NCI-H226 (cell line): ENCODE measurements at places on chromosomes 3 and 15.

DNA sequence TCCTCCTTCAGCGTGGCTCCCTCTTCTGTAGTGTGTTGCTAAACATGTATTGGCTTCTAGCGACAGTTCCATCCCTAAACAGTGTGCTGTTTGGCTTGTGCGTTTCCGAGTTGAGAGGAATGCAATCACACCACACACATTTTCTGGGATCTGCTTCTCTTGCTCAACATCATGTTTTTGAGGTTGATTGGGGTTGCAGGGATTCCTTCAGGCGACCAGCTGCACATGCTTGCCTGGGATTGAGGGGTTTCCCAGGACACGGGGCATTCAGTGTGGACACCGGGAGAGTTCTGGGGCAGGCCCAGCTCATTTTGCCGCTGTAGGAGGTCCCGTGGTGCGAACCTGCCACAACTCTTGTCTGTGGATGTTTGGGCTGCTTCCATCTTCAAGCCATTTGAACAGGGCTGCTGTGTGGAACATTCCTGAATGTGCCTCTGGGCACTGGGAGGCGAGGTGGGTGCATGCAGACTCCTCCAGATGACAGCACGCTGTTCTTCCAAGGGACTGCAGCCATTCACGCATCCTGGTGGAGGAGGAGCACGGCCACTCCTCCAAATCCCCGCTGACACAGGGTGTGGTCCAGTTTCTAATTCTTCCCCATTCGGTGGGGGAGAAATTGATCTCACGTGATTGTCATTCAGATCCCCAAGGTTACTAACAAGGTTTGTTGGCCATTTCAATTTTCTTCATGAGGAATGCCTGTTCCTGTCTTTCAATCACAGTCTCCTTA lies 82.8 kb downstream of the PLXNA1 start:
- DNase-seq, result no peak

GRCh38 chr3:55500555-55501330 lies 13.6 kb upstream of the WNT5A start:
- no peak for DNase-seq

DNA sequence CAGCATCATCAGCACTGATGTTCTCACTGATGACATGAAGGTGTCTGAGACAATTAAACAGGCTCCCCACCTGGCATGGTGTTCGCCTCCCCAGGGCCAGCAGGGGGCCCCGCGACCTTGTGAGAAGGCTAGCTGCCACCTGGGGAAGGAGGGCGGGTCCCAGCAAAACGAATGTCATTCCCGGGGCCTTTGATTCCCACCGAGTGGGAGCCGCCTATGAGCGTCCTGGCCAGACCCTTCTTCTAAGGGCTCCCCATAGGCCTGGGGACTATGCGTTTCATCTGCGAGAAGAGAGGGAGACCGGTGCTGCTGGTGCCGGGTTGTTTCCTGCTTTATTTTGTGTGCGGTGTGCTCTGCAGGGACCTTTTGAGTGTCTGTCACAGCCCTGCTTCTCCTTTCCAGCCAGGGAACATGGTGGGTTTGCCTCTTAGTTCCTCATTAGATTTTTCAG lies 20.5 kb upstream of the MINDY4B start:
- DNase-seq, result peak; percentile 17

DNA sequence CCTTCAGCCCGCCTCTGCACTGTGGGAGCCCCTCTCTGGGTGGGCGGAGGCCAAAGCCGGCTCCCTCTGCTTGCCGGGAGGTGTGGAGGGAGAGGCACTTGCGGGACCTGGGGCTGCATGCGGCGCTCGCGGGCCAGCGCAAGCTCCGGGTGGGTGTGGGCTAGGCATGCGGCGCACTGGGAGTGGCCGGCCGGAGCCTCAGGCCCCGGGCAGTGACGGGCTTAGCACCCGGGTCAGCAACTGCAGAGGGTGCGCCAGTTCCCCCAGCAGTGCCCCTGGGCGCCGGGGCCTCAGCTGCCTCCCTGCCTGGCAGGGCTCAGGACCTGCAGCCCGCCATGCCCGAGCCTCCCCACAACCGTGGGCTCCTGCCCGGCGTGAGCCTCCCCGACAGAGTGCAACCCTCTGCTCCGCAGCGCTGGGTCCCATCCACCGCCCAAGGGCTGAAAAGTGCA lies 98.9 kb upstream of the POU1F1 start:
- no peak for DNase-seq

GRCh38 chr3:39843440-39843839 lies 34.0 kb downstream of the MYRIP start:
- no peak for DNase-seq

DNA sequence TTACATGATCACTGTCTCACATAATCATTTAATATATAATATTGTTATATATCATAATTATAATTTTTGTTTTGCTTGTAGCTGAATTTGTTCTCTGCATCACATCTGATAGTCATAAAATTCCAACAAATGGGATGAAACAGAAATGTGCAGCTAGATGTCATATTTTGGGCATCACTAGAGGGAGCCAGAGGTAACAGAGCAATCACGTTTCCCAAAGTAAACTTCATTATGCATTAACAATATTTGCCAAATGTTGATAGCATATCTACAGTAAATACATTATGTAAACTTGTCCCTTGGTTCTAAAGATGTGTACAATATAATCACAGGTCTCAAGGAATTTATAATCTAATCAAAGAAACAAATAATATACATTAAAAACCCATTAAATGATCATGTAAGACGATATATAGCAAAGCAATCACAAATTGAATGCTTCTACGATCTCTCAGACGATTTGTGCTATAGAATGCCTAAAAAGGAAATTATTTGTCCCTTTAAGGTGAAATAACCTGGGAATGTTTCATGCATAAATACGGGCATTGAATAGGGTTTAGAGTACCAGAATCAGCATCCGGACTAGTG lies 234.2 kb upstream of the MCTP2 start:
- DNase-seq, result no peak

- DNase-seq, result no peak
These were observed 192.3 kb upstream of the ARHGEF26 start for GRCh38 chr3:153928851-153929250.

GRCh38 chr3:17882981-17883380 lies 140.6 kb upstream of the TBC1D5 start:
- no peak for DNase-seq

GRCh38 chr15:79117442-79118204 lies 27.0 kb upstream of the RASGRF1 start:
- no peak for DNase-seq

GRCh38 chr15:48582452-48583247 lies 62.9 kb downstream of the FBN1 start:
- DNase-seq, result peak; percentile 53

- DNase-seq, result no peak
These were observed 57.3 kb downstream of the FRMD5 start for GRCh38 chr15:44137750-44138149.

DNA sequence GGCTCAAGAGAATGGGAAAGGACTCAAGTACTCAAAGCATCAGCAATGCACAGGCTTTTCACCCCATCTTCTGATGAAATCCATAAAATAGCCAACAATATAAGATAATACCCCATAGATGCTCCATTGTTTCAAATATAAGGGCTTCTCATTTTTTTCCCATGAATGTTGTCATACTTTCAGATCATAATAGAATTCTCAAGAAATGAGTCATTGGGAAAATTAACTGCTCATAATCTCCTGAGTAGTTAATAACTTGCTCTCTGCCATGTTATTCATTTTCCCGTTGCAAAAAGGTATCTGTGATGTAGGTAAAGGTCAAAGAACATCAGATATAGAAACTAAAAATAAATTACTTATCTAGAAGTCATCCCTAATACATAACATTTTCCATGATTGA lies 121.9 kb downstream of the NSUN3 start:
- peak; percentile 15 for DNase-seq

GRCh38 chr15:46714950-46715349 lies 1002.4 kb upstream of the SEMA6D start:
- DNase-seq, result no peak

DNA sequence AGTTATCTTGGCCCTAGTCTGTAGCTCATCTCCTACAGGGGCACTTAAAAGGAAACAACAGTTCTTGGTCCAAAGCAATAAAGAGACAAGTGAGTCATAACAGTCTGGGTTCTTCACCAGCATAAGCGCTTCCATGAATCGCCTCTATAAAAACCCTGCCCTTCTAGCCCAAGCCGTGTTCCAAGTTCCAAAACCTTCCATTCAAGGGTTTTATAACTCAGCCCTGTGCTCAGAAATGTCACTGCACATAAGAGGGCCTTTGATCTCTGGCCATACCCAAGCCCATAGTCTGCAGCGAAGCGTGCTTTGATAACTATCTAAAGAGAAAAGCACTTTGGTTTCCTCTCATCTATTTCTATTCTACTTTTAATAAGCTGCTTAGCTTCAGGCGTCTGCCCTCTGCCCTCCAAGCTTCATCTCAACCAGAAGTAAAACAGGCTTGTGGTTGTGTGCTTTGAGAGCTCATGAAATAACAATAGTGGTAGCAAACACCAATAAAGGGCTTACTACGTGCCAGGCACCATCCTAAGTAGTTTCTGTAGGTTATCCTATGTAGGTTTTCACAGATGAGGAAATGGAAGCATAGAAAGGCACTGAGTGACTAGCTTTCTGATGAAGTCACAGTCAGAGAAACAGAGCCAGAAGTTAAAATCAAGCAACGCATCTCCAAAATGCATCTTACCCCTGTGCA lies 64.0 kb upstream of the AKAP13 start:
- DNase-seq, result no peak

GRCh38 chr3:25901796-25902195 lies 111.9 kb downstream of the OXSM start:
- DNase-seq, result no peak

DNA sequence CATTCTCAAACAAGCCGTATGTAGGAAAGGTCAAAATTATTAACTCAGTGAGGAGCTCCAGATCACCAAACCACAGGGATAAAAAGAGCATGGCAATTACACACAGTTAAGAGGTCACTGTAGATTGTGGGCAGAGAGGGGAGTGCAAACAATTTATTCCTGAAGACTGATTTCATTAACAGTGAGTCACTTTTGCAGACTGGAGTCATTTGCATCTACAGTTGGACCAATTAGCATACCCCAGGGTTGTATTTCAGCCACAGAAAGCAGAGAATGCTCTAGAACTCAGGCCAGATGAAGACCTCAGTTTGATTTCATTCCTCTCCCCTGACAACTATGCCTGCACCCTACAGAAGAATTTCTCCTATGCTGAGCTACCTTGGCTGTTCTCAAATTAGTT lies 40.1 kb downstream of the SETMAR start:
- DNase-seq, result no peak

- peak; percentile 92 for DNase-seq
These were observed 25.5 kb downstream of the TBC1D2B start for GRCh38 chr15:78052001-78052401.

DNA sequence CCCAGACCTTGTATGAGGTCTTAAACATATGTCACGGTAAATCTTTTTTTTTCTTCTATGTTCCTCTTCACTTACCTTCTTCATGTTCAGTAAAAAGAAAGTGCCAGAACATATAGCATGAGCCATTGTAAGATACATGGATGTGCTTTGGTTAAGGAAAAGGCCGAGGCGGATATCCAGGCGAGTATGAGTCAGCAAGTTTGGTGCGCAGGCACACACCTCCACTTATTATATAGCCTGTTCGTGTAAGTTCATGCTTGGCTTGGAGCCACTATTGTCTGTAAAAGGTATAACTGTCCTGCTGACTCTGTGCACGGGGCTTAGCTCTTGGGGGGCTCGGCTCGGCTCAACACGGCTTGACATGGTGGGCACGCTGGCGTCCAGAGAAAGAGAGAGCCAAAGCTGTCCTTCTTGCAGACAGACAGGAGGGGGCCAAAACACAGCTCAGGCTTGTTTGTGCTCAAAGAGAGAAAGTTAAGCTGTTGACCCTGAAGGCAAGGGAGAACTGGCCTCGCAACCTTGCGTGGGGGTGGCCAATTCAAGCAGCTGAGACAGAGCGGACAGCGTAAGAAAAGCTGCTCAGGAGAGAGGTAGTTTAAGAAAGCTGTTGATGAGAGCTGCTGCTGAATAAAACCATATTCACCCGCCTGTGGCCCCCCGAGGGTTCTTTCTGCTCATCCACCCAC lies 251.2 kb downstream of the SLC9A9 start:
- DNase-seq, result no peak

DNA sequence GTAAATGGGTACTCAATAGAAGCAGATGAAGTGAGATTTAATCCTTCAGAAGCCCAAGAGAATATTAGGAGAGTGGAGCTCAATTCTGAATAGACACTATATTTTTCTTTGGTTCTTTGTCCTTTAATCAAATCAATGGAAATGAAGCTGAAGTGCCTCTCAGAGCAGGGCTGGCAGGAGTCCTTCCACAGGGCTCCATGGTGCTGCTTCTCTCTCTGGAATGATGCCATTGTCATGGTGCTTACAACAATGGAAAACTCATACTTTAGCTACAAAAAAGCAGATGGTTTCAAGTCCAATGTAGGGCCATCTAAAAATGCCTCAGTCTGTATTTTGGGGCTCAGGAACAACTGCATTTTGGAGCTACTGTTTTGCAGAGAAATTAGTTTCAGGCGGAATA lies 125.1 kb downstream of the SNRK start:
- no peak for DNase-seq

DNA sequence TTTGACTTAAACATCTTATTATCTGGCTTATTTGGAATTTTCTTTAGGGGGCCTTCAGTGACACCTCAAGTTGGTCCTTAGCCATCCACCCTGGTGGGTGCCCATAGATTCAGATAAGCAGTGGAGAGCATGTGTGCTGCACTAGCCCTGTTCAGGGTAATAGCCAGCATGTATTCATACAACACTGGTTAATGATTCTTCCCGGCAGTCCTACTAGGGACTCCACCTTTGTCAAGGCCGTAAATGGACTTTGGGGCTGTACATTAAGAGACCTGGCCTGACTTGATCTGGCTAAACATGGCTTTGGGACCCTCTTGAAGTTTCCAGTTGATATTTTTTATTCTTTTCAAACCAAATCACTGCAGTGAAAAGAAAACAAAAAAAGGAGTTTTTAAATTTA lies 125.8 kb downstream of the PTPRG start:
- DNase-seq, result no peak

DNA sequence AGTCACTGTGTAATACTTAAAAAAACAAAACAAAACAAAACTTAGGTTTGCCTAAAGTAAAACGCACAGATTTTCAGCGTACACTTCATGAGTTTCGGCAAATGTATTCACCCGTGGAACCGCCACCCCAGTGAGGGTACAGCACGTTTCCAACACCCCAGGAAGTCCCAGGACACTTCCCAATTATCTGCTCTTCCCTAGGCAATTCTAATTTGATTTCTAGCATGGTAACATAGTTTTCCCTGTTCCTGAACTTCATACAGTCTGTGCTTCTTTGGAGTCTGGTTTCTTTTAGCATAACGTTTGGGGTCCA lies 497 bp upstream of the CLASP2 start:
- no peak for DNase-seq
